Pulmonary artery endothelial cell (primary cell): ENCODE measurements at places on chromosomes 4 and X. TPM values are rescaled to one million over a fixed set of nuclear protein-coding genes. Genes with fewer than 3 reads are reported as not detected.

- DNase-seq: no peak
These were observed 419.8 kb downstream of the GALNTL6 start for GRCh38 chr4:172232966-172233365.

DNA sequence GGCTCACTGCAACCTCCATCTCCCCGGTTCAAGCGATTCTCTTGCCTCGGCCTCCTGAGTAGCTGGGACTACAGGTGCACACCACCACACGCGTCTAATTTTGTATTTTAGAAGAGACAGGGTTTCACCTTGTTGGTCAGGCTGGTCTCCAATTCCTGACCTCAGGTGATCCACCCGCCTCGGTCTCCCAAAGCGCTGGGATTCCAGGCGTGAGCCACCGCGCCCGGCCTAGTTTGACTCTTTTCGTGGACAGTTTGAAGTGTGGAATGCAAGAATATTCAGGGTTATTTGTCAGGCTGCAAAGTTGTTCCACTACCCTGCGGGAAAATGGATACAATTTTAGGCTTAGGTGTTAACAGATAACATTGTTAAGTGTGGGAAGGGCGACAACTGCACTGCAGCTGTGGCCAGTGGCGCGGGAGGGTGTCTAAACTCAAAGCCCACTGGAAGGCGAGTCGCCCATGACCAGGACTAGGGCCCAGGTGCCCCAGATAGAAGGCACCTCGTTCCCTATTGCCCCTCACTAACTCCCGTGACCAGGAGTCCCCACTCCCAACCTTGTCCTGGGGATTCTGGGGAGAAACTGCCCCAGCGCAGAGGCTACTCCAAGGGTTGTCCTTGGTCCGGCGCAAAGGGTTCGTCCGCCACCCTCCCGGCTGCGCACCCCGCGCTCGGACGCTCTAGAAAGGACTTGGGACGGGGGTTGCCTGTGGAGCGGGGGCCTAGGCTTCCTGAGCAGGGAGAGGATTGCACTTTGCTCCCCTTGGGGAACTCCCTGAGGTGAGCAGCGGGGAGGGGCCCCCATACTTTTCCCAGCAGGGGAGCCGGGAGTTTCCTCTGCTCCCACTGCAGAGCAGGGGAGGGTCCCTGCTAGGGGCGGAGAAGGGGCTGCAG, 1.1 kb upstream of the CD99 start:
- no peak for DNase-seq

GRCh38 chr4:142523111-142523510, 323.0 kb downstream of the INPP4B start:
- no peak for DNase-seq

DNA sequence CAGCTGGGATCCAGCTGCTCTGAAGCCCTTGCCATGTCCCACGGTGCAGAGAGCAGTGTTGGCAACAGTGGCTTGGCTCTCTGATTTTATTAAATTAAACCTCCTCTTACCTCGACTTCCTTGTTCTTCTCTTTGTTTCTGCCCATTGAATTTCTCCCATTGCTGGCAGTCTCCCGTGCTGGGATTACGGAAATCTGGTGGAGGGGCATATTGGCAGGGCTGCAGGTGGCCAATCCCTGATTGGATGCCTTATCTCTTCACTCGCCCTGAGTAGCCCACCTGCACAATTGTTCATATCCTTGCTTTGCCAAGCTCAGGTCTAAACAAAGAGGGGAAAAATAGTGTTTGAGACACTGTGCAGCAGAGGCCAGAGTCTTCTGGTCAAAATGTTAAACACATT, 493.9 kb downstream of the TMA16 start:
- DNase-seq: no peak

DNA sequence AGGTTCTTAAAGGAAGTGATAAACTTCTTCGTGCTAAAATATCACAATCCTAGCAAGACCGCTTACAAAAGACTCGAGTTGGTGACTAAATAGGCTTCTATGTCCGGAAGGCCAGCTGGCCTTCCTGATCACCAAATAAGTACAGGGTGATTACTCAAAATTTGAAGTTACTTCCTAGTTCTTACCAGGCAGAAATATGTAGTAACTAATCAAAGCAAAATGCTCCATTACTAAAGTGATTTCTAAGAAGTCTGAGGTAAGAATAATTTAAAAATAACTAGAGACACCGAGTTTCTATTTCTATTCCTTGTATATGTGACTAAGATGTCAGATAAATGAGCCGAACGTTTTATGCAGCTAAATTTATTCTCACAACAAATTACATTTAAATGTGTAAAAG, 62.2 kb downstream of the NSUN7 start:
- DNase-seq: peak; percentile 11

GRCh38 chrX:55029291-55029690, 1.5 kb downstream of the ALAS2 start:
- DNase-seq: no peak

DNA sequence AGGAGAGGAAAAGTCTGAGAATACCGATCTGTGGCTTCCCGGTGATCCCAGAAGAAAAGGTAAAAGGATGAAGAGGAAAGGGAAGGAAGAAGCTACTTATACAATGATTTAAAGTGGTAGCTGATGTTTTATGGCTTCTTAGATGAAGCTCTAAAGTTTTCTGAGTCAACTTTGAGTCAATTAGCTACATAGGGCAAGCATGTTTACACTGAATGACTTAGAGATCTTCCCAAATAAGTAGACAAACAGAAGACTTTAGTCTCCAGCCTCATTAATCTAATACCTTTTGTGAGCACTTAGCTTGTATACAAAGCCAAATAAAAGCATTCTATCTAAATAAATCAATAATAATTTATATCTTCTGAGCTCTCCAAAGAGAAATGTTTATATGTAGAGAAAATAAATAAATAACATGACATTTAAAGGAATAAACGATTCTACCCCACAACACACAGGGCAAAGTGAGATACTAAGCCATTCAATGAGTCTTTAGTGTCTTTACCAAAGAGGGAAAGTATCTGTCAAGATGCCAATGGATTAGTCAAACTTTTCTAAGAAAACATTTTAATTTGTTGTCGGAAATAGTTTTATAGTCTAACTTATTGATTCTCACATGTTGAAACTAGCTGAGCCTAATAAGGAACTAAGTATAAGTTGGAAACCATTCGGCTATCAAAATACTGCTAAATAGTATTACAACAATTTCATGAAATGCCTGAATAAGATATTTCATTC, 46.0 kb upstream of the TMEM184C start:
- no peak for DNase-seq

CA5B gene
- total RNA-seq: 1.3 and 3.5 TPM in 2 replicates

GRCh38 chr4:106595906-106596305, 227.3 kb upstream of the GIMD1 start:
- no peak for DNase-seq

DNA sequence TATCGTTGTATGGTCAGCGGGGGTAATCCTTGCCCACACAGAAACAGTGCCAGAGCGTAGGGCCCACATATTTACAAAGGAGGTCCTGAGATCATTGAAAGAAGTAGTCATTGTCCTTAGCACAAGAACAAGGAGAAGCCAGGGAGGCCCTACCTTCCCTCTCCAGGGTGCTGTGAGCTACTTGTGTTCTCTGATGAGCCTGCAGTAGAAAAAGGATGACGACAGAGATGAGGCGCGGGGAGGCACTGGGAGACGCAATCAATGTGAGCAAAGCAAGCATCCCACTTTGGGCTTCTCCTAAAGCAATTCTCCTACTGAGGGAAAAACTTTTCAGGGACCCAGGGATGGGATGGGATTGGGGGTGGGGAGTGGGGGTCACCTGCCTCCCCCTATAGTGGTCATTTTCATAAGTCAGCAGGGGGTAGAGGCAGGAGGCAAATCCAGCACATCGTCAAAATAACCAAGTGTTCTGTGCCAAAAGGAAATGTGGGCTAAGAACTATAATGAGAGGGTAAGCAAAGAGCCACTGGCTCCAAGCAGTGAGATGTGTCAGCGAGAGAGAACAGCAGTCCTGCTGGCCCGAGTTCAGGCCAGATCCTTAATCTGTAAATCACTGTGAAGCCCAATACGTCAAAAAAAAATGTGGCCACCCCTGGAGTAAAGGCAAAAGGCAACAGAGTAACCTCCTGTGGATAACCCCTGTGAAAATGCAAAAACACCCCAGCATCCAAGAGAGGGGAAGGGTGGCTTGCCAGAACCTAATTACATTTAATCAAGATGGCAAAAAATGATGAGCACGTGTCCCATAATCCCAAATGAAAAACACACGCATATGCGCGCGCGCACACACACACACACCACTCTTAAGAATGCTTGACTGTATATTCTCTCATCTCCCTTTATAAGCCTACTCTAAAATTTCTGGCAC, 136.6 kb upstream of the HHIP start:
- no peak for DNase-seq

- no peak for DNase-seq
These were observed 910.3 kb upstream of the LCORL start for GRCh38 chr4:18931643-18932377.

FAT4 gene
- total RNA-seq: 29.7 and 46.8 TPM in 2 replicates

SERPINA7 gene
- total RNA-seq: not detected in 2 replicates

DNA sequence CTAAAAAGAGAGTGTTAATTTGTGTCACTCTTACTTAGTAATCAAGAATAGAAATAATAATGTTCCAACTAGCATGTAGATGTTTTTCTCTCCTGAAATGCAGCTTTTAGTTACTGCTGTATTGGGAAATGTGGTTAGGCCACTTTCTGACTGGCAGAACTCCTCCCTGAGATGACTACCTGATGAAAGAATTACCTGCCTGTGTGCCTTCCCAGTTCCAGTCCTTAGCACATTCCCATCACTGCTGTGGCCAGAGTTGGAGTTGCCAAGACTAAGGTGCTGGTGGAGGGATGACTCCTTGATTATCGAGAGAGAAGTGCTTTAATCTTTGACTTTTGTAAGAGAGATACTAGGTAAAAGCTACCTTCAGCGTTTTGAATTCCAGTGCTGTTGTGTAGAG, 9.5 kb downstream of the GAB1 start:
- no peak for DNase-seq

DNA sequence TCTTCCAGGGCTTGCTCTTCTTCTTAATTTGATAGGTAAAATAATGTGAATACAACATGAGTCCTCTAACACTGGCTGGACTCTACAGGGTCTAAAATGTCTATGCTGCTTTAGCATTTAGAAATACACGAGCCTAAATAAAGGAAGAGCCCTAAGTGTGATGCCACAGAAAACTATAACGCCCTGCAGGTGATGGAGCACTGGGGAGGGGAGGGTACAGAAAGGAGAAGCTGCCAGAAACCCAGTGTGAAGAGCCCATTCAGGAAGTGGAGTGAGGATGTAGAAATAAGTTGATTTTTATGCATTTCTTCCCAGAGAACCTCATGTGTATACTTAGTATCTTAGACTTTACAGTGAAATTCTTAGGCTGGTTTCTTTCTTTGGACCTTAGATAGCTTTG, 83.4 kb downstream of the TNIP2 start:
- no peak for DNase-seq

GAGE12E gene
- not detected in 2 replicates for total RNA-seq

DNA sequence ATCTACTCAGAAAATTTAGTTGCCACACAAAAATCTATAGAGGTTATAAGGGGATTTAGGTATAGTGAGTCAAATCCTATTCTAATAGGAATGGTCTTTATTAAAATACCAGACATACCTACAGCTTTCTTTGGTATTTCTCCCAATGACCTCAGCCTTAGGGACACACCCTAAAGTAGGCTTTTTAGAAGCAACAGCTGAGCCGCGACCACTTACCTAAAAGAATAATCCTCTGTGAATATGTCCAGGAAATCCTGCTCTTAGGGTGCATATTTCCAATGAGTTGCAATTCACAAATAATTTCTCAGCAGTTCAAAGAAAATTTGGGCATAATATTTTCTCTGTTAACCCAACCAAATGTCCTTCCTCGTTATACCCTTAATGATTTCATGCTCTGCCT, 2.7 kb downstream of the DCX start:
- DNase-seq: no peak

FHDC1 gene
- total RNA-seq: under 0.01 and 0.04 TPM in 2 replicates

ENAM gene
- total RNA-seq: not detected in 2 replicates

DNA sequence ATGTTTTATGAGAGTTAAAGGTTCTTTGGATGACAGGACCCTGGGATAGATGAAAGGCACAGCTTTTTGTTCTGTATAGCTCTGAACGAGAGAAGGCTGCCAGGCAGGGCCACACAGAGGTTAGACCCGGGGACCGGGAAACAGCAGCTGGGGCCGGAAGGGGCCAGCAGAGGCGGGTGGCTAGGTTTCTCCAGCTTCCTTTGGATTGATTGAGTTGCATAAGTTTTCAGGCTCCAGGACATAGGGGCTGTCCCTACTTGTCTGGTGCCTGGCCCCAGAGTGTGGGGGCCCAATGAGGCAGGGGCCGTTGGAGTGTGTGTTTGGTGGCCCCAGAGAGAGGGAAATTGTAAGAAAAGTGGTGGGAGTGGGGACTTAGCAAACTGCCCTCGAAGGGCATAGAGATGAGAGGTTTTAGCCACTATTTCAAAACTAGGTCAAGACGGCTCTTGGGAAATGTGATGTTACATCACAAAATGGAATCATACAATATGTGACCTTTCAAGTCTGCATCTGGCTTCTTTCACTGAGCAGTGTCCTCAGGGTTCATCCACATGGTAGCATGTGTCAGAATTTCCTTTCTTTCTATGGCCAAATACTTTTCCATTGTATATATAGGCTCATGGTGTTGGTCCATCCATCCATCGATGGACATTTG, 3.7 kb downstream of the ZFP92 start:
- no peak for DNase-seq

- no peak for DNase-seq
These were observed 25.5 kb upstream of the RXFP1 start for GRCh38 chr4:158496030-158496741.

- DNase-seq: no peak
These were observed at the start of gene QRFPR for GRCh38 chr4:121380776-121381462. QRFPR (minus strand) TSS chr4:121381018; CDS start chr4:121380647, 371 bp downstream.

DCAF8L2 gene
- total RNA-seq: 0.40 TPM in 1 of 2 replicates, not detected in the other

ABCB7 gene
- 32.5 and 37.5 TPM in 2 replicates for total RNA-seq

DNA sequence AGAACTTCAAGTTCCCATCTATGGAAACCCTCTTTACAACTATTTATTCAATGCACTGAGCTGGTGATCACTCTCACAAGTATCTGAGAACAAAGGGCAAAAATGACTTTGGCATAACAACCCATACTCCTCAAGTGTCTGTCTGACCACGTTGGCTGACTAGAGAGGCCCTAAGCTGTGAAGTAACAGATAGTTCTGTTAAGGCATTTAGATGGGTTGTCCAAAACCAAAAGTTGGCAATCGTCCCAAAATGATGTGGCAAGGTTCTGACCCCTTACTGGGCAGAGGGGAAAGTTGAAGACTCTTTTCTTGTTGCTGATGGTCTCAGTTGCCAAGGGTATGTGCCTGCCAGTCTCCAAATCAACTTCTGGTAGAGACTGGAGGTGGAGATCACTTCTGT, 524.8 kb downstream of the PPARGC1A start:
- no peak for DNase-seq

DNA sequence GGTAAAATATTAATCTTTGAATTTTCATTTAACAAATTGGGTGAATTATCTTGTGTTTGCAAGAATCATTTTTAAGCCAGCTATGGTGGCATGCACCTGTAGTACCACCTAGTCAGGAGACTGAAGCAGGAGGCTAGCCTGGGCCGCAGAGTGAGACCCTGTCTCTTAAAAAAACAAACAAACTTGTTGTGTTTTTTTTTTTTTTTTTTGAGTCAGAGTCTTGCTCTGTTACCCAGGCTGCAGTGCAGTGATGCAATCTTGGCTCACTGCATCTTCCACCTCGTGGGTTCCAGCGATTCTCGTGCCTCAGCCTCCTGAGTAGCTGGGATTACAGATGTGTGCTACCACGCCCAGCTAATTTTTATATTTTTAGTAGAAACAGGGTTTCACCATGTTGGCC, 2.2 kb downstream of the TXLNG start:
- DNase-seq: no peak

- DNase-seq: no peak
These were observed 140.6 kb upstream of the BANK1 start for GRCh38 chr4:101649790-101650515.
